ENCODE measurements at places on chromosomes 6 and 20.
A peak's percentile ranks its signal among the peaks of the same experiment; 100 is the strongest.

DNA sequence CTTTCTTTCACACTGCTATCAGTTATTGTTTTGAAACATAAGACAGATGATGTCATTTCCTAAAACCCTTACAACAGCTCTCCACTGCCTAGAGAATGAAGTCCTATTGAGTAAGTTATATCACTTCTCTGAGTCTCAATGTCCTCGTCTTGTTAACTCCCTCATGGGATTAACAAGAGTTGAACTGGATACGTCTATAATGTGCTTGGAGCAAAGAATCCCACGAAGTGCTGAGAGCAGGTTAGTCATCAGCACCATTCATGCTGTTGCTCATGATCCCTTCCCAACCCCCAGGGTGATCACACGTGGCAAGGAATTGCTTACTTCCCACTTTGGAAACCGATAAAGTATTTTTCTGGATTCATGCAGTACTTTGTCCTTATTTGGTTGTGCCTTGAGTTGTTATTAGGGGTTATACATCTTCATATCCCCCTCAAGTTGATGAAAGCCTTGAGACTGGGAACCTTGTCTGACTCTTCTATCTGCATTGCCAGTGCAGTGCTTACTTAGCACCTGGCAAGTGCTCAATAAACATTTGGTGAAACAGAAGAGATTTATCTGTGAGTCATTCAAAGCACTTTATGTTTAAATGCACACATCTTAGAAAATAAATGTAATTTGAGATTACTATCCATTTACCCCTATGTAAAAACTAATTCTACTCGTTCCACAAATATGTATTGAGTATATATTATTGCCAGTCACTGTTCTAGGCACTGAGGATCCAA is 487.5 kb downstream of the EPM2A start:
- DNase-seq, result no peak

DNA sequence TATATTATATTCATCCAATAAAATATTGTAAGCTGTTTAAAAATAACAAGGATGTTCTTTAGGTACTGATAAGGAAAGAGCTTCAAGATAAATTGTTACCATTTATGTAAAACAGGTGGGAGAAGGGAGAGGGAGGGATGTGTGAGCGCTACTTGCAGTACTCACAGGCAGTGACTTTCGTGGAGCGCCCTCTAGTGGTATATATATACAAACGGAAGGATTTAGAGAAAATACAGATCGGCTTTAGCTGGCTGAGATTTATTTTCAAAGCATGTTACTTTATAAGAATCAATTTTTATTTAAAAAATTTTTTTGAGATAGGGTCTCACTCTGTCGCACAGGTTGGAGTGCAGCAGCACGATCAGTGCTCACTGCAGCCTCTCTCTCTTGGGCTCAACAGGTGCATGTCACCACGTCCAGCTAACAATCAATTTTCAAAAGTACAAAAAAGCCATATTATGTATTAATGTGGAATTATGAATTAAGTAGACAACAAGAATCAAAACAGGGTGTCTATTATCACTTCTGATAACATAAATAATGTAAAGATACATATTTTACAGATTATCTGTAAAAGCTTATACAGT is 3.3 kb upstream of the MOG start:
- DNase-seq, result no peak

GRCh38 chr6:104601131-104601651 is 258.5 kb downstream of the HACE1 start:
- no peak for DNase-seq

DNA sequence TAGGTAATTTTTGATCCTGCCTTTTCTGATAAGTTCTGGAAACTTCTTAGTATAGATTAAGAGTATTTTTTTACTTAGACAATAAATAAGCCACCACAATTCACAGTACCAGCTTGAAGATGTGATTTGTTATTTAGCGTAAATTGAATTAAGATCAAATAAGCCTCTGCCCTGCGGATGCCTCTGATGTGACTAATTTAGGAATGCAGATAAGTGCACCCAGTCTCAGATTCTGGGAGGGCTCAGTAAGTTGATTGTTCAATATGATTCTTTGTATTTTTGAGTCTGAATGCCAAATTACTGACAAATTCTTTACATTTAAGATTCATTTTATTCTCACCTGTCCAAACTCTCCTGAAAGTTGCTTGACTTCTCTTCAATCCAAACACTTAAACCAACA is 147.5 kb downstream of the THBS2 start:
- no peak for DNase-seq

DNA sequence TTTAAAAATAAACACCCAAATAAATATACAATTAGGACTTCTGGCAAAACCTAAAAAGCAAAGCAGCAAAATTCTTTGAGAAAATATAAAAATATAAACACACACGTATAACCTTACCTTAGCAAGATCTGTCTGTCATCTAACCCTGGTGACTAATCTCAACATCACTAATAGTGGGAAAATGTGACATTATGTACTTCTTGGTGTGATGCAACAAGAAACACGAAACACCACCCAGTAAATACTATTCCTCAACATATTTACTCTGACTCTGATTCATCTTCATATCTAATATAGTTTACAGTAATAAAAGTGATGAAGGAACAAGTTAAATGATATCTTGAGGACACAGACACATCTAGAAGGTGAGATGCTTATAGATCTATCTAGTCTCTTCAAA is 332.6 kb upstream of the MANEA start:
- DNase-seq, result no peak

GRCh38 chr6:31035862-31036497 is 25.7 kb downstream of the MUC22 start:
- no peak for DNase-seq

DNA sequence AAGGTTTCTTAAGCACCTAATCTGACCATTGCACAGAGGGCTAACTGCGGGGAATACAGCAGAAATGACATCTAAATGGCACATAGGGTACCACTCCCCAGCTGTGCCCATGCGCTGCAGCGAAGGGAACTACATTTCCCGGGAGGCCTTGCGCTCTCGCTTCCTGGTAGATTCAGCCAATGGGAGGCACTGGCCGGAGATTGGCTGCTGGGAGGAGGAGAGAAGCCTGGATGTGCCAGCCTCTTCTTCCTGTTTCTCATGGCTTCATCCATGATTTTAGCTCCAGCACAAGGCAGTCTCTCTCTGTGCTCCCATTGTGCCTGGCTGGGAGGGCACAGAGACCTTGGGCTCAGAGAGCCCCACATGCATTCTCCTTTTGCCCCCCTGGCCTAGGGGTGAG is 101.7 kb upstream of the FOXA2 start:
- DNase-seq, result no peak

- no peak for DNase-seq
These were observed 2.9 kb upstream of the PPDPF start for GRCh38 chr20:63517376-63518309.

DNA sequence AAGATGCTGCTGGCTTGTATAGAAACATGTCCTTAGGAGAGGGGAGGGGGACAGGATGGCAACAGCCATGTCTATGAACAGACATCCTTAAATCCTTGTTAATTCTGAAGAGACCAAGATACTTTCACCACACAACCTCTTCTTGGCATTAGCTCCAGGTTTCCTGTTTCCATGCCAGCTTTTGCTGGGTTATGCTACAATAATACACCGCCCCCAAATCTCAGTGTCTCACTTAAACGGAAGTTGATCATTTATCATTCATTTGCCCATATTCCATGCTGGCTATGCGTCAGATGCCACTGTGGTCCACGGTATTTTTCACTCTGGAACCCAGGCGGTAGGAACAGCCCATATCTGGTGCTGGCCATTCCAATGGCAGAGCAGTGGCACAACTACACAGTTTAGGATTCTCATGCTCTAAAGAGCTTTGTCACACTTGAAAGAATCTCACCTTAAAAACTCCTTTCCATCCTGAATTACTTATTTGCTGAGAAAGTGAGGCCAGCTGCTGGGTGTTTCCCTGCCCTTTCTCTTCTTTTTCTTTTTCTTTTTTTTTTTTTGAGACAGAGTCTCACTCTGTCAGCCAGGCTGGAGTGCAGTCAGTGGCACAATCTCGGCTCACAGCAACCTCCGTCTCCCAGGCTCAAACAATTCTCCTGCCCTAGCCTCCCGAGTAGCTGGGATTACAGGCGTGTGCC is 3.7 kb upstream of the RNASET2 start:
- no peak for DNase-seq

- peak; percentile 81 for DNase-seq
These were observed at the start of gene ATAT1 for GRCh38 chr6:30626484-30627366. ATAT1 (plus strand) TSS chr6:30626874.

DNA sequence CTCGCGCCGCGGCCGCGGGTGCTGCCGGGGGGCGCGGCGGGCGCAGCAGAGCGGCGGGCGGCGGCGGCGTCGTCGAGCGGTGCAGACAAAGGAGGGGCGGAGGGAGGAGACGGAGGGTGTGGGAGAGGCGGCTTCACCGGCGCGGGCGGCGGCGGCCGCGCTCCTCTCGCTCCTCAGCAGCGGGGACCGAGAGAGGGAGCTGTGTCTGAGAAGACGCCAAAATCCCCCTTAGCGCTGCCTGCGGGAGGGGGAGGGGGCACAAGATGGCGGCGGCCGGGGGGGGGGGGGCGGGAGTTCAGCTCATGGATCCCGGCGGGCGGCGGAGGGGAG is 296 bp downstream of the ADNP start:
- DNase-seq, result peak; percentile 64

DNA sequence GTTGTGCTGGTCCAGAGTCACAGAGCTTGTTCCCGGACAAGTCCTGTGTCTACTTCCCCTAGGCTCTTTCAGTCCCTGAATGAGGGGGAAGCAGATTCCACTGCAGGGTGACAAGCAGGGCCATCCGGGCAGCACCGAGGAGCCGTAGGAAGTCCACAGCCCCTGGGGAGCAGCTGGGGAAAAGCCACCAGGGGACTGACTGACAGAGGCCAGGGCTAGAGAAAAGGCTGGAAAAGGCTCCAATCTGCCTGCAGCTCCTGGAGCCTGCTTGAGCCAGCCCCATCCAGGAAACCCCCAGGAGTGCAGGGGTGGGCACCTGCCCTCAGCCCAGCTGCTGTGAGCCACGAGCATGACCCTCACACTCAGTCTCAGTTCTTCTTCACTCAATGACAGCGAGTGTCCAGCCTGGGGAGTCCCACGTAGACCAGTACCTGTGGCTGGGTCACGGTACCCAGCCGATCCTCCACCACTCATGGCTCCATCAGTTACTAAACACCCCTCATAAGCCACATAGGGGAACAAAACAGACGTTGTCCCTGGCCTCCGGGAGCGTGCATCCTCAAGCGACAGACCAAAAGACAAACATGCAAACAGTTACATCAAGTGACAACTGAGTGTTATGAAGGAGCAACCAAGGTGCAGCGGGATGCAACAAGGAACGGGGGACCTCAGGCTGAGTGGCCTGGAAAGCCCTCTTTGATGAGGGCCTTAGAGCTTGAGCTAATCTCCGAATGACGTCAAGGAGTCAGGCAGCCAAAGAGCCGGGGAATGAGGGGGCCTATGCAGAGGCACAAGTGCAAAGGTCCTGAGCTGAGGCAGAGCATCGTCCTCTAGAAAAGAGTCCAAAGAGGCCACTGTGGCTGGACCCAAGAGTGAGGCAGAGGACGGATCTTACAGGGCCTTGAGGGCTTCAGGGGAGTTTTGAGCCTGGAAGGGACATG is 24.8 kb upstream of the VSTM2L start:
- DNase-seq, result no peak

DNA sequence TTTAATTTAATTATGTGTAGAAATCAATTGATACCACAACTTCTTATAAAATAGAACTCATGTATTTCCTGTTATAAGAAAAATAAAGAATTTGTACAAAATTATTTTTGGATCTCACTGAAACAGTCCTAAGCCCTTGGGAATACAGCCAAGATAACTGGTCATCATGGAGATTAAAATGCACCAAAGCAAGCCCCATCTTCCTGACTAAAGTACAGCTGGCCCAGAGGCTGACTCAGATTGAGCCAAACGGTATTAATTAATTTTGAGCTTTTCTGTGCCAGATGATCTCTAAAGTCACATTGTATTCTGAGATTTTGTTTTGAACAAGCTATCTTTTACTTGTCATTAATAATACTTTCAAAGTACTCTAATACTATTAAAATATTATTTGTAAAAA is 978.5 kb downstream of the TBC1D32 start:
- no peak for DNase-seq

DNA sequence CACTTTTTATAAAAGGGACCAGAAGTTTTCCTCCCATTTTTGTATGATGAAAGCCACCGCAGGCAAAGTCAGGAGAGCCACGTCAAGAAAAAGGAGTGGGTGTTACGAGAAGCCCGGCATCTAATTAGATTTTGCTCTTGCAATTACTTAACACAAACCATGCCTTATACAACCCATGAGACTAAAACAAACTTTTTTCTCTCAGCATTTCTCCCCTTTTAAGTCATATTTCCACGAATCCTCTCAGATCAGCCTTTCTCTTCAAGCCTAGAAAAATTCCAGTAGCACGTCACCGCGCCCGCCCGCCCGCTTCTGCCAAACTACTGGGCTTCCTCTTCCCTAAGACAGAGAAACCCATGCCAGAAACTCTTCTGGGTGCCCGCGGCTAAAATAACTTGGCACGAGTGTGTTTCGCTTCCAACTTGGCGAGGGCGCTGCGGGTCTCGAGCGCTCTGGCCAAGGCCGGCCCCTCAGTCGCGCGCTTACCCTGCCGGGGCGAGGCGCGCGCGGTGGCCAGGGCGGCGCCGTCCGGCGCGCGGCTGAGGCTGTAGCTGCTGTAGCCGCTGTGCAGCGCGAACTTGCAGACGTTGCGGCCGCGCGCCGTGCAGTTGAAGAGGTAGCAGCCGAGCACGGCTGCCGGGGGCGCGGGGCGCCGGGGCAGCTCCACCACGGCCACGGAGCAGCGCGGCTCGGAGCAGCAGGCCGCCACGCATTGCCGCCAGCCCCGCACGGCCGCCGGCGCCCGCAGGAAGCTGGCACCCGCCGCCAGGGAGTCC is 1.0 kb downstream of the LRP11 start:
- DNase-seq, result no peak

DNA sequence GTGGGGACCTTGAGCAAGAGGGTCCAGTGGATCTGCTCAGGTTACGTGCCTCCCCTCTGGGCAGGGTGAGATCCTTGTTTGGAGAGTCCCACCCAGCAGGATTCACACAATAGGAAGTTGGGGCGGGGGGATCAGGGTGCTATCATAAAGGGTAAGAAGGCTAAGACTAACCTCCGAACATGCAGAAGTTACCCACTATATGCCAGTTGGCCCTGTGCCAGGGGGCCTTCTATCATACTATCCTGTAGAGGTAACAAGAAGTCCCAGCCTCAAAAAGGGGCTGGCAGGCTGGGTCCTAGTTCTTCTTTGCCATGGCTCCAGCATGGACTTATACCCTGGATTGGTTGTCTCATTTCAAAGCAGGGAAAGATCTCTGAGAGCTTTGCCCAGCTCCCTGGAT is 94.1 kb downstream of the CDH26 start:
- DNase-seq, result no peak

- DNase-seq, result no peak
These were observed 48.9 kb upstream of the OGFRL1 start for GRCh38 chr6:71239694-71240093.
